Activated effector memory CD4-positive, alpha-beta T cell treated with anti-CD3 and anti-CD28 coated beads, Interleukin-2, amount 50 U/mL, for 16 hours (primary cell): ENCODE measurements at places on chromosomes 4 and X.
A peak's percentile ranks its signal among the peaks of the same experiment; 100 is the strongest.

GRCh38 chr4:173218411-173219125 is 50.0 kb downstream of the GALNT7 start:
- DNase-seq, result no peak

- DNase-seq, result no peak
These were observed 548.7 kb upstream of the DIPK2B start for GRCh38 chrX:45749375-45749774.

GRCh38 chr4:100852326-100852725 is 334.5 kb upstream of the EMCN start:
- no peak for DNase-seq

DNA sequence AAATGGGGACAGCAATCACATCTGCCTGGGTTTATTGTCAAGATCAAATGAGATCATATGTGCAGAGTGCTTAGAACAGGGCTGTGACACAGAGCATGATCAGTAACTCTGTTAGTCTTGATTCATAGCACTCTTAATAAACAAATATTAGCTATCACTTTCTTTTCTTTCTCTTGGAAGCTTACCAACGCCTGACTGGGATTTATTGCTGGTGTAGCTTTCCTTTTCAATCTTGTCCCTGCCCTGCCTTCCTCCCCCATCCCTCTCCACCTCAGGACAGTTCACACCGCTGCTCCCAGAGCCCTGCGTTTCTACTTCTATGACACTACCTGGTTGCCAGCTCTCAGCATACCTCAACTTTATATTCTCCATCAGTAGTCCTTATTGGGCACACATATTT is 120.7 kb downstream of the LDB2 start:
- no peak for DNase-seq

- DNase-seq, result no peak
These were observed 3.5 kb upstream of the ZFP92 start for GRCh38 chrX:153407736-153408135.

- no peak for DNase-seq
These were observed 76.5 kb upstream of the TEX13A start for GRCh38 chrX:105297041-105297440.

- no peak for DNase-seq
These were observed 23.4 kb upstream of the WDR17 start for GRCh38 chr4:176042195-176042594.

- no peak for DNase-seq
These were observed 25.8 kb downstream of the ADRA2C start for GRCh38 chr4:3791910-3792542.

DNA sequence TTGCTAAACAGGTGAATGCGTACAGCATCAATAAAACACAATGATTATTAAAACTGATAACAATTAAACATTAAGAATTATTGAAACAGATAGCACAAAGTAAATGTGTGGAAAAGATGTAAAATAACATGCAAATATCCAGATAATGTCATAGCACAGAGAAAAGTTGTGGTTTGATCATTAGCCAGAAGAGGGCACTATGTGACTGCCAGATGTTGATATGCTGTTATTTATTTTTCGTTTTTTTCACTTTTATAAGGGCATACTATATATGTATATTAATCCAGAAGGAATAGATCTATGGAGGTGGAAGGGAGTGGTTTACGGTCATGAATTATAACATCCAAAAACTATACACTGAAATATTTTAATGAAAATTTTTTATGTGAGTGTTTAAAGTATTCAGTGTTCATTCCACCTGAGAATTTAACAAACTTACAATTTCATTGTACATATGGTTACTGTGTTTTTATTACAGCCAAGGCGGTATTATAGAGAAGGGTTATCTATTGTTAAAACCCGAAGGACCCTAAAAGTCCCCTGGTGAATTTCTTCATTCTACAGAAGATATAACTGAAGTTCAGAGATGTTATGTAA is 211.9 kb upstream of the UGT8 start:
- no peak for DNase-seq

DNA sequence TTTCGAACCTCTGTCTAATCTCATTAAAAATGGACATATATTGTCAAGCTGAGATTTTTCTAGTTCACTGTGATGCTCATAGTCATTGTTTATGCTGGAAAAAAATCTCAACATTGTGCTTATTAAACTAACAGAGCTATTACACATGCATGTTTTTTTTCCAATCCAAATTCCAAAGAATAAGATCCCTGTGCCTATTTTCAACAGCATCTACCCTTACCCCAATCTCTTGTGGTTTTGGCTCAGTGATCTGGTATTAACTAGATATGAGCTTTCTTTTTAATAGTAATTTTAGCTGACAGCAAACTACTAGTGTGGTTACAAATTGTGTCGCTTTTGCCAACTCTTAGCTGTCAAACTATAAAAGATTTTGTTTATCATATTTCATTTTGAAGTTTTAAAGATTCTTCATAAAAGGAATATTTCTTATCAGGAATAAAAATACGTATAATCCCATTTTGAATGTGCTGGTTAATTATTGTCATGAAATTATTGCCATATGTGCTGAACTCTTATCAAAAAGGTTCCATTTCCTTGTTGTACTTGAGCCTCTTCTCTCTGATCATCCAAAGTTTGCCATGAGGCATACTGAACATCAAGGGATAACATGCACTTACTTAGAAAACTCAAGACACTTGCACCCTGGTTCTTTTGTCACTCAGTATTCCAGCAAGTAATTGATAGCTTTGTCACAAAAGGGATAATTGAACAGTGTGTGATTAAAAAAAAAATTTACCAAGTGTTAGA is 241.2 kb downstream of the ARHGAP24 start:
- DNase-seq, result no peak

GRCh38 chr4:108060164-108060563 is 70.5 kb downstream of the HADH start:
- DNase-seq, result no peak

- DNase-seq, result no peak
These were observed 67.0 kb downstream of the DDX53 start for GRCh38 chrX:23066588-23067281.

DNA sequence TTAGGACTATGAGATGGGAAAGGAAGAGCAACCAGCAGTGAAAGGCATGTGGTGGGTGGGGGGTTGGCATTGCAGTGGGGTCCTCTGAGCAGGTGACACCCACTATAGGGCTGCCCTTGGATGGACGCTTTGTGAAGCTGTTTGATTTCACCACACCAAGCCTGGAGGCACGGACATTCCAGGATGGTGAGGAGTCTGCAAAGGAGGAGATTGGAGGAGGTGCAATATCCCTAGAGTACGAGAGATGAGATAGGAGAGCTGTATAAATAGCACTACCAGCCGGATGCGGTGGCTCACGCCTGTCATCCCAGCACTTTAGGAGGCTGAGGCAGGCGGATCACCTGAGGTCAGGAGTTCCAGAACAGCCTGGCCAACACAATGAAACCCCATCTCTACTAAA is 42.3 kb downstream of the SHOX start:
- no peak for DNase-seq

GRCh38 chr4:89109841-89110540 is 1.3 kb upstream of the TIGD2 start:
- DNase-seq, result no peak

DNA sequence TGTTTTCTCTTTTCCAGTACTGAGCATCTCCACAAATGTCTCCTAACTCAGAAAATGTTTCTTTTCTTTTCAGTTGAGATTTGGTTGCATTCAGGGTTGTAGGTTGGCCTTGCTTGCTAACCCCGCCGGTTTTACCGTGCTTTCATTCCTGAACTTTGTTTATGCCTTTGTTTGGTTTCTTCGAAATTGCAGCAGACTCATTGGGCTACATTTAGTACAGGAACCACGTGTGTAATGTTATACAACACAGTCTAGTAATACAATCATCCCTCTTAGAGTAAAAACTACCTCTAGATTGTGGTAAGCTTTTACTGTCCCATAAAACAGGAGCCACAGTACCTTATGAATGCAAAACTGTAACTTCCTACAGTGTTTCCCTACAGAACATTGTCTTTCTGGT is 57.9 kb downstream of the CCKAR start:
- no peak for DNase-seq

GRCh38 chr4:146212781-146213180 is 1.6 kb upstream of the REELD1 start:
- no peak for DNase-seq

DNA sequence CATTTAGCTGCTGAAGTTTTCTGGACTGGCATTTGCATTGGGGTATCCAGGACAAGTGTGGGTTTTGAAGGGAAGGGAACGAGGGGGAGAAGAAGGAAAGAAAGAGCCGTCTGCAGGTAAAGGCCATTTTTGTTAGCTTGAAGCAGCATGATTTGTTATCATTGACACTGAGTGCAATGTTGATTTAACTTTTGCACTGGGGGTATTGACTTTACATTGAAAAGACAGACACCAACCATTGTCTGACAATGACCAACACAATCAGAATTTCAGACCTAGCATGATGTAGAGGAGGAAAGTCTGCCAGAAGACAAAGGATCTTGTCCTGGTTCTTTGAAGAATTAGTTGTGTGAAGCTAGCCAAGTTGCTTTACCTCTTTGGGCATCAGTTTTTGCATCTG is 39.6 kb upstream of the IGFBP7 start:
- DNase-seq, result no peak

- no peak for DNase-seq
These were observed 13.9 kb upstream of the SLC7A11 start for GRCh38 chr4:138255917-138256597.

DNA sequence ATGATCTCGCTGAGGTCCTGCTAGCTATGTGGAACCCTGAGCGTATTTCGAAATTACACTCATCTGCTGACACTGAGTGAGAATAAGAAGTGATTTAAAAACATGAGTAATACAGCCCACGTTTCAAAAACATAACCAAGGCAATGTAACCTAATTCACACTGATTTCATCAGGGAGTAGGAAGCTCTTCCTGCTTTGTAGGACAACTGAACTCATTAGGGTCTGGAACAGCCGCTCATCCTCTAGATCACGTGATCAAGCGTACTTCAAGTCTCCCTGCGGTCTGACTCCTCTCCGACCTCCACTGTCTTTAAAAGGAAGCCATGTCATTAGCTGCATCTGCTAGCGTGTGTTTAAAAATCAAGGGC is 138.0 kb downstream of the NSUN7 start:
- no peak for DNase-seq

DNA sequence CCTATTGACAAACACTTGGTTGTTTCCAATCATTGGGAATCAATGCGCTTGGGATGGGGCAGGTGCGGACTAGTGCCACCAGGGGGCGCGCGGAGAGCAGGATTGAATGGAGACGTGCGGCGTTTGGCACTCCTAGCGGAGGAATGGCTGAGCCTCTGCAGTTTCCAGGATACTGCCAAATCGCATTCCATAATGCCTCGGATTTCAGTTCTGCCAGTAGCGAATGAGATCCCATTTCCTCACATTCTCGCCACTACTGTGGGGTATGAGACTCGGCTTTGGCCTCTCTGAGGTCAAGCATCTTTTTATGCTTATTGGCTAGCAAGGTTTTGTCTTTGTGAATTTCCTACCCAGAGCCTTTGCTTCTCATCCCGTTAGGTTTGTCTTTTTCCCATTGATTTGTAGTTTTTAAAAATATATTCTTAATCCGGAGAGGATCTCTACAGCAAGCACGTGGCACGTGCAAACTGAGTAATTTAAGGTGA is 28.7 kb downstream of the CLDN34 start:
- peak; percentile 92 for DNase-seq

DNA sequence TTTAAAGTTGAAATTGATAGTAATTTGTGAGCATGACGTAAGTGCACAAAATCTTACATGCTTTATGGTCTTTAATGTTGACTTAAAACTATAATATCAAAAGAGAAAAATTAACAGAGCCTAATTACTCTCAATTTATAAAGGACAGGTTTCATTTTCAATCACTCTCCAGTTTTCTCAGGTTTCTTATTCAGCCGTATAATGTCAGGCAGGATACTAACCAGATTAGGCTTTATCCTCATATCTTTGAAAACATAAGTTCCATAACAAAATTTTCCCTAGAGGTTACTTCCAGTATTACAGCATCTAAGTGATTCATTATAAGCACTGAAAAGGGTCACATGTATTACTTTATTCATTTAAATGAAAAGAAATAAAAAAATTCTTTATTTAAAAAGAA is 492.1 kb downstream of the PACRGL start:
- no peak for DNase-seq

DNA sequence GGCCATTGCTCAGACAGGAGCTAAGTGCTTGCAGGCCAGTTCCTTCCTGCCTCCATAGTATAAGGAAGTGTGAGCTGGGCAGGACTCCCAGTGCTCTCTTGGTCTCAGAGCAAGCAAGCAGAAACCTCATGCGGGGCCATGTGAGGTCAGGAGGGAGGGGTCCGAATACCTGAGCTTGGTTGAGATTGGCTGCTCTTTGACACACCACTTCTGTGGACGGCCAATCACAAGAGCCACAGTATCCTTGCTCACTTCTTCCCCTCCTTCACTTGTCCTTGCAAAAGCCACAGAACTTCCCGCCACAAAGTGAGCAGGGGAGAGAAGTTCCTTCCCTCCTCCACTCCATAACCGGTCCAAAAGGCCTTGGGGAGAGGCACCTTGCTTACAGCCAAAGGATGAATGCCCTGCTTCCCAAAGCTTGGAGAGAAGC is 56.7 kb downstream of the PRPS1 start:
- DNase-seq, result no peak

DNA sequence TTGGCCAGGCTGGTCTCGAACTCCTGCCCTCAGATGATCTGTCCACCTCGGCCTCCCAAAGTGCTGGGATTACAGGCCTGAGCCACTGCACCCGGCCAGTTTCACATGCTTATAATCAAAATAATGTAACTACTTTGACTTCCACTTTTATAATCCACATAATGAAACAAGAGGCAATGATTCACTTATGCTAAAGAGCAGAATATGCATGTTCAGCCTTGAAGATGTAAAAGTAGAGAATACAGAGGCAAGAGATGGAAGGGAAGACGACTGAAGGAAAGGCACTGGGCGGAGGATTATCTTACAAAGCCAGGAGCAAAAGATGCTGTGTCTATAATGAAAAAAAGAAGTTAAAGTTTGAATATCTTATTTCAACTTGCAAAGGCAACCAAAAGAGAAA is 13.3 kb upstream of the ZNF518B start:
- no peak for DNase-seq

- no peak for DNase-seq
These were observed 50.5 kb downstream of the GRK4 start for GRCh38 chr4:3013839-3014350.

- DNase-seq, result no peak
These were observed 584.8 kb upstream of the INTU start for GRCh38 chr4:127047930-127048329.

DNA sequence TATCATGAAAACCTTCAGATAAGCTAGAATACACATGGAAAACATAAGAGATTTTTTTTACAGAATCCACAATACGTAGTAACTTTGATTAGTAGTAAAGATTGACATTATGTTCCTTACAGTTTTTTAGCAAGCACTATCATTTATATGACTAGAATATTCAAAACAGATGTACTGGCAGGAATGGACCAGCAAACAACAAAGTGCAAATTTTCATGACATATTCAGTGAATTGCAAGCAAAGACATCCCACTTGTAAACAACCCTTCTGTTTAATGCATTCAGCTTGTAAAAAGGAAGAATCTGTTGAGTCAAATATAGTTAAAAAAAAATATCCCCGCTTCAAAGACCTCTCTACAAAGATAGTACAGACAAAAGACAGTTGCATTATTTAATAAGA is 403.7 kb upstream of the TRAM1L1 start:
- DNase-seq, result no peak

GRCh38 chr4:163540977-163541376 is 46.5 kb downstream of the TMA16 start:
- DNase-seq, result no peak
